ENCODE measurements at places on chromosomes 13 and 19.

DNA sequence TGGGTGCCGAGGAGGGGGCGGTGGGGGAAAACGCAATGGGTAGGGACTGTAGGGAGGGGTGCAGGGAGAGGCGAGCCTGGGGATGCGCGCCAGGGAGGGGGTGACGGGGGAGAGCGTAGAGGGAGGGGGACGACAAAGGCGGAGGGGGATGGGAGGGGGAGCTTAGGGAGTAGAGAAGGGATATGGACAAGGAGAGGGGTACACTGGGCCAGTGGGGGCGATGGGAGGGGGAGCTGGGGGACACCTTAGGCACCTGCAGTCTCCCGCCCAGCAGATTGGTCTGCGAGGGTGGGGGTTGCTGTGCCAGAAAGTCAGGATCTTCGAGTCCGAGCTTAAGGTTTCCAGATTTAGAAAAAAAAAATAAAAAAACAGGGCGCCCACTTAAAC lies 15.7 kb downstream of the CCDC124 start:
- DNase-seq = no peak

DNA sequence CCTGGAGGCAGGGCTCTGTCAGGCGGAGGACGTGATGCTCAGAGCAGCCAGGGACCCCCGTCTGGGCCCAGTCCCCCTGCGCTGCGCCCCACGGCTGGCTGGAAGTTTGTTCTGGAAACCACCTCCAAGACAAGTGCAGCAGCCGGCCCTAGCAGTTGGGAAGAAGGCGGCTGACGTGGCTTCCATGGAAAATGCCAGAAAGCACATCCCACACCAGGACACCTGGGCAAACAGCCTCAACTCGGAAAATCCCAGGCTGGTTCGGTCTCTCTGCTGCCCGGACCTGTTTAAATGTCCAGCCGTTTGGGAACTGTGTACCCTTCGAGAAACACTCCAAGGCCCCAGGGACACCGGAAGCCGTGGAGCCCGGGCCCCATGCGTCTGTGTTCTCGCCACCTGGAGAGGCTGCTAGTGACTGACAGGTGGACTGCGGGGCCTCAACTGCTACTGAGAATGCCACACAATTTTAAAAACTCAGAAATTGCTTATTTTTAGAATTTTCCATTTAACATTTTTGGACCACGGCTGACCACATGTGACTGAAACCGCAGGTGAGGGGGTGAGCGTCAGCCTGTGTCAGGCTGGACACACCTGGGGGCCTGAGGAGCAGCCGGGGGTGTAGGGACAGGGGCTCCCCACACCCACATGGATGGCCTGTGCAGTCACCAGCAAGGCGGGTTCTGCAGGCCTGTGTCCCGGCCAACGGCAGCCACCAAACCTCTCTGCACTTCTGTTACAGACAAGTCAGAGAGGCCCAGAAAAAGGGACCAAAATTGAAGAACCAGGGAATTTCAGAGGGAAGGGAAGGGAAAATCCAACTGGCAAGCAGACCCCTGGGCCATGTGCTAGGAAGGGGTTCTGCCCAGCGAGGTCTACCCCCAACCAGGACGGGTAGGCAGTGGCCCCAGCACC lies 31.7 kb downstream of the RASA3 start:
- peak; percentile 27 for DNase-seq

GRCh38 chr19:39679056-39679790 lies 23.5 kb downstream of the LGALS16 start:
- no peak for DNase-seq

GRCh38 chr13:98142380-98143156 lies at the start of gene FARP1:
TSS of gene FARP1 (plus strand) at chr13:98143094. CDS start at chr13:98213243, 70,149 bp downstream.
- peak; percentile 56 for DNase-seq

GRCh38 chr13:47121092-47121763 lies 224.4 kb upstream of the HTR2A start:
- DNase-seq = no peak

DNA sequence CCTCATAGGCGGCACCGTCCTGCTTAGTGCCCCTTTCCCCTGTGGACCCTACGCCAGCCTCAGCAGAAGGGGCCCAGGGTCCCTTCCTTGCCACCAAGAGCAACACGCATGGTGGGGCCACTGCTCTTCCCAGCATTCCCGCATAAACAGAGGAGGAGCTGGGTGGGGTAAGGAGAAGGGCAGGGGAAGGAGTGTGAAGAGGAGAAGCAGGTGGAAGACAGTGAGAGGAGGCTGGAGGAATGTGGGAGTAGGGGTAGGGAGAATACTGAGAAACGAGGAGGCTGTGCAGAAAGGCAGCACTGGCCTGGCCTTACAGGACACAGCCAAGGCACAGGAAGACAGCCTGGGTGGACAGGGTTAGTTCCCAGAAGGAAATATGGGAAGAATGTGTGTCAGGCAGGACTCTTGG lies 43.9 kb downstream of the ZNF331 start:
- DNase-seq = no peak

GRCh38 chr19:50513746-50514345 lies at the start of gene ASPDH:
TSS of gene ASPDH (minus strand) at chr19:50513913. CDS start at chr19:50513823, 90 bp downstream.
- DNase-seq = no peak

DNA sequence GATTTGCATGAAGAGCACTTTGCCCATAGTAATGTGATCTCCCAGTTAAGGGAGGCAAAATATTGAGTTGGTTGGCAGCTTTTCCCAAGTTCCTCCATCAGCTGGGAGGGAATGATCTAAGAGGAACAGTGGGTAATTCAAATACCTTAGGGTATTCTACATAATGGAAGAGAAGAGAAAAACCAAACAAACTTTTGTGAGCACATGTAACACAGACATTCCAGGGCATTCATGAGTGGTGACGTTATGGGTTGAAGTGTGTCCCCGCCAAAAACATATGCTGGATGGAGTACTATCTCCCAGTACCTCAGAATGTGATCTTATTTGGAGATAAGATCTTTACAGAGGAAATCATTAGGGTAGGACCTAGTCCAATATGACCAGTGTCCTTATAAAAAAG lies 220.1 kb downstream of the FOXO1 start:
- peak; percentile 36 for DNase-seq

DNA sequence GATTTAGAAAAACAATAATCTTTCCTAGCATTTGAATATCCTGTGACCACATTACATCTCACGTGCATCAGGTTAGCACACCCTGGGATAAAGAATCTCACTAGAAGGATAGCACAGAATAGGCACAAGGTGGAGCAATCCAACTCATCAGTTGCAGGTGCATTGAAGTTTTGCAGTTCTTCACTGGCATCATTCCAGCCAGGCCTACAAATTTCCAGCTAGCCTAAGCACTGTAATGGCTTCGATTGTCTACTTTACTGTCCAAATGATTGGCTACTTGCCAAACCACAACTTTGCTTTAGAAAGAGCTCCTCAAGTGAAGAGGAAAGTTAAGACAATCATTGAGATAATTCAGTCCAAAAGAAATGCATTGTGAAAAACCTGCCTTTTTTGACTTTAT lies 89.5 kb downstream of the SPRY2 start:
- peak; percentile 82 for DNase-seq

DNA sequence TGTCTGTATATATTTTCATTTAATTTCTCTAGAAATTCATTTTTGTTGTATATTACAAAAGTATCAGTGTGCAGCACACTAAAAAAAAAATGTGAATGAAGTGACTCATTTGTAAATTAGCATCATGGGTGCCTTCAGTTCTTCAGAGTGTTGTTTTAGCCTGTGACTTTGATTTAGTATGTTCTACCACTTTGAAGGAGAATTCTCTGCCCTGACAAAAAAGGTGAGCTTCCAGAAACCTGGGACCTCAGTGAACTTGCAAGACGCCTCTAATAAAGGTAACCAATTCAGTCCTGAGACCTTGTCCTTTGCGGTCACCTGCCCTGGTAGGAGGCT lies 2.4 kb downstream of the METTL21C start:
- DNase-seq = no peak

DNA sequence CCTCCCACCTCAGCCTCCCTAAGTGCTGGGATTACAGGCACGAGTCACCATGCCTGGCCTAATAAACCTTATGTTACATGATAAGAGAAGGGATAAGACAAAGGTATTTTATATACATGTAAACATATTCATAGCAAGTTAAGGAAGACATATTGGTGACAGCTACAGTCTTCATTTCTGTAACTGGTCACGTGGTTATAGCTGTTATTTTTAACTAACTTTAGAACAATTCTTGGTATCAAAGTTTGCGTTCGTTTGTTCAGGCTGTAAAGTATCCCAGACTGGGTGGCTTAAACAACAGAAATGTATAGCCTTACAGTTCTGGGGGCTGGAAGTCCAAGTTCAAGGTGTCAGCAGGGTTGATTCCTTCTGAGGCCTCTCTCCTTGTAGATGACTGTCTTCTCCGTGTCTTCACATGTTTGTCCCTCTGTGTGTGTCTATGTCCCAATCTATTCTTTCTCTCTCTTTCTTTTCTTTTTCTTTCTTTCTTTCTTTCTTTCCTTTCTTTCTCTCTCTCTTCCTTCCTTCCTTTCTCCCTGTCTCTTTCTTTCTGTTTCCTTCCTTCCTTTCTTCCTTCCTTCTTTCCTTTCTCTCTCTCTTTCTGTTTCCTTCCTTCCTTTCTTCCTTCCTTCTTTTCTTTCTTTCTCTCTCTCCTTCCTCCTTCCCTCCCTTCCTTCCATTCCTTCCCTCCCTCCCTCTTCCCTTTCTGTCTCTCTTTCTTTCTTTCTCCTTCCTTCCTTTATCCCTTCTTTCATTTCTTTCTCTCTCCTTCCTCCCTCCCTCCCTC lies 7.6 kb downstream of the ACTL9 start:
- DNase-seq = no peak

DNA sequence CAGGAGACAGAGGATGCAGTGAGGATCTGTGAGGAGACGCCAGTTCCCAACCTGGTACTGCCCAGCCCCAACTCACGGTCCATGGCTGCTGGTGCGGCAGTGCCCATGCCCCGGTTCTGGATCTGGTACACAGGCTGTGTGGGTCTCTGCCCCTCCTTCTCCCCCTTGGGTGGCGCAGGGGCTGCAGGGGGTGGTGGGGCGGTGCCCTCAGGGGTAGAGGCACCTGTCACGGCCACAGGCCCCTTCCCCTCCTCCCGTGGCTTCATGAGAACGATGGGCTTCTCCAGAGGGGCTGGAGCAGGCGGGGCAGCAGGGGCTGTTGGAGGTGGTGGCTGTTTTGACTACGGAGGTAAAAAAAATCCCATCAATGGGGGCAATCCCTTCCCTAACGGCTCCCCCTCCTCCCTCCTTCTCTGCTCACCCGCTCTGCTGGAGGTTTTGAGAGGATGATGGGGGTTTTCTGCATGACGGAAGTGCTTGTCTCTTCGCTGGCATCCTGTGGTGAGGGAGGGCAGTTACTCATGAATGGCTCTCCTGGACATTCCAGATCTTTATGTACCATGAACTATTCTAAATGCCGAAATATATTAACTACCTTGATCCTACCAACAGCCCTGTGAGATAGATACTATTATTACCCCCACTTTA lies 7.1 kb downstream of the SMG9 start:
- no peak for DNase-seq

GRCh38 chr13:42836930-42837690 lies 55.7 kb downstream of the FAM216B start:
- DNase-seq = peak; percentile 78

DNA sequence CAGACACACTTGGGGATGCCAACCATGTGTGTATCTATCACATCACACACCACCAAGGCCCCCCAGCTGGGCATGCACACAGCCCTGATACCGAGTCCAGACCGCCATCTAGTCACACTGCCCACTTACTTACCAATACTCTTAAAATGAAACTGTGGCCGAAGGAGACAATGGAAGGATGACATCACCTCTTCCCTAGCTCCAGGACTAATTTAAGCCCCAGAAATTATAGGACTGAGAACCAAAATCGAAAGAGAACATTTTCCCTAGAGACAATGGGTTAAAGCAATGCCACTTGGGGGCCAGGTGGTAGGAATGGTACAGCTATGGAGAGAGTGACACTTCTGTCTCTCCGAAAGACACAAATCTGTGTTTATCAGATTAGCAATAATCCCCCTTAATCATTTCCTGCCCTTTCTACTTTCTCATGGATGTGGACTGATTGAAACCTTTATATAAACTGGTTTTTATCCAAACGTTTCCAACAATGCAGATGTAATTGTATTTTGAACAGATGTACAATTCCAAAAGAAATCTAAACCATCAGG lies 663 bp upstream of the GGACT start:
- DNase-seq = no peak

GRCh38 chr13:105019073-105019472 lies 1516.4 kb downstream of the EFNB2 start:
- DNase-seq = no peak

DNA sequence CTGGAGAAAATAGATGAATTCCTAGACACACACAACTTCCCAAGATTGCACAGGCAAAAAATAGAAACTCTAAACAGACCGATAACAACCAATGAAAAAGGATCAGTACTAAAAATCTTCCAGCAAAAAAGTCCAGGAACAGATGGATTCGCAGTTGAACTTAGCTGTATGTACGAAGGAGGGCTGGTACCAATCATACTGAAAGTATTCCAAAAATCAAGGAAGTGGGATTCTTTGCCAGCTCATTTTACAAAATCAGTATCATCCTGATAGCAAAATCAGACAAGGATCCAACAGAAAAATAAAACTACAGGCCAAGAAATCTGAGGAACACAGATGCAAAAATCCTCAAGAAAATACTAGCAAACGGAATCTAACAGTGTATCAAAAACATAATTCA lies 6.5 kb upstream of the LILRB2 start:
- peak; percentile 4 for DNase-seq

GRCh38 chr13:76266561-76266960 lies 619.6 kb downstream of the KCTD12 start:
- no peak for DNase-seq

DNA sequence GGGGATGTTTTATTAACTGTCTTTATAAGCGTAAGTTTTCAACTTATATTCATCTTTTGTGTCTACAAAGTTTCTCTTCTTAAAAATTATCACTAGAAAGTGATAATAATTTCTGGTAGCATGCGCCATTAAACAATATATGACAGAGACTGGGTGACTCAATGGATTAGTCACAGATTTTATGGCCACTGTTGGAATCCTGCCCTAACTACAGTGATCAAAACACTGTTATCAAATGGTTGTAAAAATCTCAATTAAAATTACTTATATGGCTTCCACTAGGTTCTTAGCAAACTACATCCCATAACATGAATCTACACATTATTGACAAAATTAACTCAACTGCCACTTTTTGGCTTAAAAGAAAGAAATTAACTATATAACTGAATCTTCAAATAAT lies 350.0 kb downstream of the DACH1 start:
- no peak for DNase-seq

- DNase-seq = no peak
Measured at GRCh38 chr19:1157931-1158884, 15.9 kb downstream of the SBNO2 start.
